LNCaP clone FGC (cell line): ENCODE measurements at places on chromosomes 2 and 18.

GRCh38 chr2:42096869-42097591 is 49.2 kb downstream of the PKDCC start:
- no peak for DNase-seq

DNA sequence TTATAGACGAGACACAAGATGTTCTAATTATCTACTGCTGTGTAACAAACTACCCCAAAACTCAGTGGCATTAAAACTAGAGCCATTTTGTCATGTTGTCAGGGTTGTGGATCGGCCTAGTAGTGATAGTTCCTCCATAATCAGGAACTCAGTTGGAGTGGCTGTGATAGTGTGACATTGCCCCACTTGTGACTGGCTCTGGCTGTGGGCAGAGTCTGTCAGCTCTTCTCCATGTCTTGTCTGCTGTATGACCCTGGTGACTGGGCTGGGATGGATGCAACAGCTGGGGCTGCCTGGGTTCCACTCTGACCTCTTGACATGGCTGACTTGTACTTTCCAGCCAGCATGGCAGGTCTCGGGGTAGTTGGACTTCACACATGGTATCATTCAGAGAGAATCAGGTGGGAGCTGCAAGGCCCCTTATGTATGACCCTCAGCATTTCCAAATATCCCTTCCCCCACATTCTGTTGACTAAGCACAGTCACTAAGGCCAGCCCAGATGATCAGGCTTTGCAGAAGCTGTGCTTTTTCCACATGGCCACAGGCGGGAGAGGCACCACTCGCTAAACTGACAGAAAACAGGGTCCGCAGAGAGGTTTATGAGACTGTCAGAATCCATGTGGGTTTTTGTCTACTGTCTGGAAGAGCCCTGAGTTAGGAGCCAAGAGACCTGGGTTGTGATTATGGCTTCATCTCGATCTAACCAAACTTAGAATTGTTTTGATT is 50.3 kb downstream of the SETBP1 start:
- DNase-seq: no peak

GRCh38 chr2:241109210-241110088 is 7.4 kb upstream of the MTERF4 start:
- no peak for DNase-seq

GRCh38 chr2:133817680-133818566 is 249.7 kb upstream of the NCKAP5 start:
- DNase-seq: no peak

GRCh38 chr2:13917958-13918357 is 714.6 kb upstream of the LRATD1 start:
- DNase-seq: no peak

DNA sequence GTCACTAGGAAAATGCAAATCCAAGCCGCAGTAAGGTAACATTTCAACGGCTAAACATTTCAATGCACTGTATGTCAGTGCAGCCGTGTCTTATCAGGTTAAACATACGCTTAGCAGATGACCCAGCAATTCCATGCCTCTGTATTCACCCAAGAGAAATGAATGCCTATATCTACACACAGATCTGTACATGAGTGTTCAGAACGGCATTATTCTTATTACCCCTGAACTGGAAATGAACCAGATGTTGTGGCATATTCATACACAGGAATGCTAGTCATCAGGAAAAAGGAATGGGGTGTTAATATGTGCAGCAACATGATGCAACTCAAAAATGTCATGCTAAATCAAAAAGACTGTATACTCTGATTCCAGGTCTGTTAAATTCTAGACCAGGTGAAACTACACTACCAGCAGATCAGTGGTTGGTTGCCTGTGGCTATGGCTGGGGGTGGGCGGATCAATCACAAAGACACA is 80.4 kb upstream of the RPL31 start:
- DNase-seq: no peak

GRCh38 chr2:86615596-86615995 is 8.1 kb downstream of the RNF103 start:
- no peak for DNase-seq

DNA sequence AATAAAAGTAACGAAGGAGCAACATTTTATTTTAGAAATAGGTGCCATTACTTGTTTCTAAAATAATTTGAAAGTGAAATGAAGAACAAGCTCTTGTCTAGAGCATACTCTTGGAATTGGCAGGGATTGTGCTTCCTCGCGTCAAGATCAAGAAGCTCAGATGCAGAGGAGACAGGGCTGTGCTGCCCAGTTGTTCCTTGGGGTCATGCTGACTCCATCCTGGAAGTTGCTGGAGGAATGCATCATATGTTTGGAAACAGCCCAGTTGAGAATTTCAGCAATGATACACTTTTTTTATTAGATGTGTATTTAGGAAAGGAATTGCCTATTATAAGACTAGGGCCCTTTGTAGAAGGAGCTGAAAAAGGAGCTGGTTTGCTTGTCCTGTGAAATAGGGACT is 17.2 kb downstream of the LTBP1 start:
- no peak for DNase-seq

DNA sequence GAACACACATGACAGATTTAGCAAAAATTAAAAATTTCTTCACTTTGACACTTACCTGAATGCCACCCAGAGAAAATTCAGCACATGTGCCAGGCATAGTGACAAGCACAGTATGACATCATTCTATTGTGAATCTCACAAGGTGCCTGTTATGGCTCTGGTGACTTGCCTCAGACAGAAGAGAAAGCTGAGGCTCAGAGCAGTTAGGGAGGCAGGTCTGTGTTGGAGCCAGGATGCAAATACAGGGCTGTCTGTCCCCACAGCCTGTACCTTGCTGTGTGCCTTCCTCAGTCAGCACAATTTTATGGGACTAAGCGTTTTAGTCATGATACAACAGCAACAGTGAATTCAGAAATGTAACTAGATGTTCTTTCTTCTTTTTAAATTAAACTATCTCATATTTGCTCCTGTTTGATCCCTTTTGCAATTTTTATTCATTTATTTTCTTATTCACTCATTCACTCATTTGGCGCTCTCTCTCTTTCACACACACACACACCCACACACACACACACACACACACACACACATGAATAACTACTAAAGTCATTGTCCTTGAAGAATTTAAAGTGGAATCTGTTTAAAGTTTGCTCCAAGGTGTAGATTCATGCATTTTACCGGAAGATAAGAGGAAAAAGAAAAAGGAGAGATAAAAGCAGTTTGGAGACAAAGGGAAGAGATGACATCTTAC is 37.9 kb upstream of the CTAGE1 start:
- peak; percentile 27 for DNase-seq

GRCh38 chr2:231928481-231928880 is 2.3 kb upstream of the NPPC start:
- DNase-seq: no peak

- no peak for DNase-seq
Measured at GRCh38 chr18:77203851-77204250, 45.8 kb upstream of the GALR1 start.

DNA sequence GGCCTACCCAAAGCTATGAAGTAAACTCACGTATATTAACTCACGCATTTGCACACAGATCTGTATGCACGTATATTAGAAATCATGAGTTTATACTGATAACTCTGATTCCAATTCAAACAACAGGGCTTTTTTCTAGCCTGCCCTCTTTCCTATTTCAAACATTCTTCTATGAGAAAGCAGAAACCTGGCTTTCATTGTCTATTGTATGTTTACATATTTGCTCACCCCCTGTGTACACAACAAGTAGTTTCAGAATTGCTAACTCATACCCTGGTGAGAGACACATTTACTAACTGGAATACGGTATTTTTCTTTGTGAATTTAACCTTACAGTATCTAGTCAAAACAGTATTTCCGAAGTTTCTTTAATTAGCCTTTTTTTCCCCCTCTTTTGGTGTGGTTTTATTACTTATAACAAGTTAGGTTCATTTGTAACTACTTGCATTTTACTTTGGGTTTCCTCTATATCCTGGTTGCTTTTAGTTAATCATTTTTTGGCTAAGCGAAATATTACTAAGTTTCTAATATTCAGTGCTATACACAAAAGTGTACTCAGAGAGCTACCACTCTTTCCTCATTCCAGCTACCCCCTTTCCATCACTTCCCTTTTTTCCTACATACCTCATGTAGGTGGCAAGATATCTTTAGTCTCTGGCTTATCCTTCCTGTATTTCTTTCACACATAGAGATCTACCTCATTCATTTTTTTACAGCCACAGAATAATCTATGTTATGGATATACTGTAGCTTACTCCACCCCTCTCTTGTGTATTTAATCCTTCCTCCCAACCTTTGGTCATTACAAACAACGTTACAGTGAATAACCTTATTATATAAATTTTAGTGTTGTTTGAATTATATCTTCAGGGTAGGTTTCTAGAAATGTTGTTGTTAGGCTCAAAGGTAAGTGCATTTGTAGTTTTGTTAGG is 112.7 kb upstream of the BCL2L11 start:
- DNase-seq: no peak

DNA sequence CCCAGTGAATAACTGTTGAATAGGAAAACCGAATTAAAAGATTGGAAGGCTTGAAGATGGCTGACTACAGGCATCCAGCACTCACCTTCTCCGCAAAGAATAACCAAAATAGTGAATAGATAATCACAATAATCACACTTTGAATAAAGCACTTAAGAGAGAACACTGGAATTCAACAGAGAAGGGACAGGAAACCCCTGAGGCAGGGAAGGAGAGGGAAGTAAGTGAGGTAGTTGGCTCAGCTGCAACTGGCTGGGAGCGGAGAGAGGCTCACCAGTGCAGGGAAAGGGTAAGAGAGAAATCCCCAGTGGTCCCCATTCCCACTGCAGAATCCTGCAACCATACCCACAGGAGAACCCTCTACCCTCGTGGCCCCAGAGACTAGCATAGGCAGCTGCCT is 246.6 kb upstream of the NCKAP5 start:
- no peak for DNase-seq

GRCh38 chr2:71466301-71467179 is 13.2 kb downstream of the DYSF start:
- no peak for DNase-seq

DNA sequence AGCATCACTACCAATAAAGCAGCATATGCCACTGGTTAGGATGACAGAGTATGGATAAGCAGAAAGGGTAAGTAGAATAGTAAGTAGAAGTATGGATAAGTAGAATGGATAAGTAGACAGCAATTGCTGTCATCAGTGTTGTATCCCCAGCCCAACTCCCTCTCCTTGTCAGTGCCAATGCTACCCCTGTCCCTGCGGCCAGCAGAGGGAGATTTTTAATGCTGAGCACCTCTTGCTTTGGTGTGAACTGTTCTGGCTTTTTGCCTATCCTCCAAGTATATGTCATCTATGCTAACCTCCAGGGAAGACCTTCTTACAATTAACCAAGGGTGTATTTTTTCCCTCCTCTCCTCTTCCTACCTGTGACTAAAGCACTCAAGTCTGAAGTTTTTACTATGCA is 136.7 kb upstream of the SPHKAP start:
- DNase-seq: peak; percentile 3

DNA sequence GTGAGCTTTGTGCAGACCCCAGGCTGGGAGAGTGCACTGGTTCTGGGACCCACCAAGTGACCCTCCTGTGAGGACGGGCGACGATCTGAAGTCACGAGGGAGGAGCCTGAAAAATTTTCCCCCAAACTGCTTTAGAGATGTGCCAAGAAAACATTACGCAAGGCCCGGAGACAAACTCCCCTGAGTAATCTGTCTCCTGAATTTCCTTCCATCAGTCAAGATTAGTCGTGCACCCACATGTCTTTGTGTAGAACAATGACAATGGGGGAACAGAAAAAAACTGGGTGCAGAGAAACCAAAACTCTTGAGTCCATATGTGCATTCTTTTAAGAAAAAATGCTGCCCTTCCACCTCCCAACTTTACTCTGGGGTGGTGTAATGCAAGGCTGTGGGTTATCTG is 12.6 kb upstream of the NCK2 start:
- DNase-seq: no peak

DNA sequence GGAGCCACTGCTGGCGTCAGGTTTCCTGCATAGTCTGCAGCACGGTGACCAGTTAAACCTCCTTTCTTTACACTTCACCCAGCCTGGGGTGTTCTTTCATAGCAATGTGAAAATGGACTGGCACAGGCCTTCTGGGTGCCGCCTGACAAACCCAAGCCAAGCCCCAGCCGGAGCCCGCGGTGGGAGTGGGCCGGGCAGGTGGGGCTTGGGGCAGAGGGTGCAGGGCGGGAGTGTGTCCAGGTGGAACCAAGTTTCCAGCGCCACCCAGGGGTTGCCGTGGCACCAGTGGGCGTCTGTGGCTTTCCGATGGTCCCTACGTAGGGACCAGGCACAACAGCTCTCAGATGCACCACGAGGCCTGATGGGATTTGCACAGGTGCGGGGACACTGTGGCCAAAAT is 75.8 kb downstream of the RTP5 start:
- no peak for DNase-seq

DNA sequence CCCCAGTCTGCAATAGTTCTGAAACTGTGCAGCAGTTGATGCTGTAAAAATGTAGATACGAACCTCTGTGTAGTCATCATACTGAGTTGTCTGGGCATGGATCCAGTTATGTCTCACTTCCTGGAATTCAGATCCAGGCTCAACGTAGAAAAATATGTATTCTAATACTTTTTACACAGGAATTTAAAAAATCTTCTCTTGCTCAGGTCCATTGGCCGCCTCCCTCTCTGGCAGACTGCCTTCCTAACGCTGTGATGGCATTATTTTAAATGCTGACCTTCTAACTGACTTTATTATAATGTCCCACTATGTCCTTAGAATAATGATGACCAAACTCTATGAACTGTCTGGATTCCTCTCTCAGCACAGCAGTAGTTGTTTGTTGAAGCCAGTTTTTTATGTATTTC is 119.6 kb downstream of the FEZ2 start:
- DNase-seq: no peak
